ENCODE measurements at places on chromosomes 12 and 14. TPM values are rescaled to one million over a fixed set of nuclear protein-coding genes. Genes with fewer than 3 reads are reported as not detected.

The LRCOL1 gene
- not detected for total RNA-seq

The KCNC2 gene
- total RNA-seq: 21.1 TPM

The RNASE3 gene
- not detected for total RNA-seq

The PRB2 gene
- not detected for total RNA-seq

The RNF10 gene
- total RNA-seq: 77.7 TPM

The IKZF4 gene
- total RNA-seq: 5.5 TPM

The FGD4 gene
- total RNA-seq: 86.3 TPM

The AP1G2 gene
- total RNA-seq: 10.0 TPM

The ETFBKMT gene
- 3.4 TPM for total RNA-seq

The PTPN21 gene
- total RNA-seq: 9.0 TPM

The GYS2 gene
- not detected for total RNA-seq

The SLC2A14 gene
- total RNA-seq: not detected

The PARPBP gene
- 5.5 TPM for total RNA-seq

The DPPA3 gene
- total RNA-seq: not detected

The RBMS2 gene
- 3.0 TPM for total RNA-seq

The KRT78 gene
- 1.9 TPM for total RNA-seq

The BIN2 gene
- total RNA-seq: 2.2 TPM

The FOXN4 gene
- total RNA-seq: 0.16 TPM

The BRMS1L gene
- total RNA-seq: 19.0 TPM

The ACSS3 gene
- total RNA-seq: 8.9 TPM

The CIROP gene
- not detected for total RNA-seq

The ATP6V1D gene
- total RNA-seq: 152 TPM

The AJUBA gene
- total RNA-seq: 8.1 TPM

The LUM gene
- total RNA-seq: 20.1 TPM

The LMNTD1 gene
- total RNA-seq: 1.1 TPM

The BBOF1 gene
- total RNA-seq: 8.9 TPM

The GALNT8 gene
- 43.5 TPM for total RNA-seq

The CLEC4D gene
- total RNA-seq: not detected

The STON2 gene
- 38.8 TPM for total RNA-seq

The SLC16A7 gene
- total RNA-seq: 44.9 TPM

The TPH2 gene
- not detected for total RNA-seq

The RTRAF gene
- total RNA-seq: 52.1 TPM

The CYP46A1 gene
- 2.3 TPM for total RNA-seq

The HHIPL1 gene
- 6.4 TPM for total RNA-seq

The TSPAN19 gene
- 0.16 TPM for total RNA-seq
